Common myeloid progenitor, CD34-positive (primary cell): ENCODE measurements at places on chromosomes 5 and 9.

DNA sequence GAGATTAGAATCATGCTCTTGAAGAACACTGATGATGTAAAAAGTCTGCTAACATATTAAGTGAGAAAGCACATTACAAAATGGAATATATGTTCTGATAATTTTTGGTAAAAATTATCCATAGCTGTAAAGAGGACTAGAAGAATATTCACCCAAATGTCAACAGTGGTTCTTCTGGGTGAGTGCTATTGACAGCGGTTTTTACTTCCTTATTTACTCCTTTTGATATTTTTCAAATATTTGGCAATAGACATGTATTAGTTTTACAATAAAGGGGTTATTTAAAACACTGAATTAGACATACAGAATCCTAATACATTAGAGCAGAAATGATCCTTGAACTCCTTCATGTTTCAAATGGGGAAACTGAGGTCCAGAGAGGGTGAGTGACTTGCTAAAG lies 26.9 kb upstream of the MEGF9 start:
- DNase-seq, result no peak

GRCh38 chr5:173165177-173166016 lies 21.1 kb downstream of the BNIP1 start:
- DNase-seq, result no peak

GRCh38 chr5:125978015-125978414 lies 445.2 kb upstream of the GRAMD2B start:
- no peak for DNase-seq

DNA sequence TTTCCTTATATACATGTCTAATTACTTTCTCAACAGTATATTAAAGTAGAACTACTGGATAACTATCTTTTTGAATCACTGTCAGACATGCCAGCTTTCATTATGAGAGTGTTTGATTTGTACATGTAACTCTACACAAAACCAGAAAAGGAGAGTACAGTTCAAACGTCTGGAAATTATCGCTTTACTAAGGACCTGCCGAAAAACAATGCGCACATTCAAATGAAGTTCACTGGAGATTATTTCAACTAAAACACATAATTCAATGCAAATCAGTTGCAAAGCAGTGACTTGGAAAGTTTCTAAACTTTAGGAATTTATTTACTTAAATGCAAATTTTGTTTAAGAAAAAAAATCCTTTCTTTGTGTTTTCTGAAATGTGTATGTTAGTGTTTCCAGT lies 942.5 kb downstream of the EFNA5 start:
- DNase-seq, result no peak

DNA sequence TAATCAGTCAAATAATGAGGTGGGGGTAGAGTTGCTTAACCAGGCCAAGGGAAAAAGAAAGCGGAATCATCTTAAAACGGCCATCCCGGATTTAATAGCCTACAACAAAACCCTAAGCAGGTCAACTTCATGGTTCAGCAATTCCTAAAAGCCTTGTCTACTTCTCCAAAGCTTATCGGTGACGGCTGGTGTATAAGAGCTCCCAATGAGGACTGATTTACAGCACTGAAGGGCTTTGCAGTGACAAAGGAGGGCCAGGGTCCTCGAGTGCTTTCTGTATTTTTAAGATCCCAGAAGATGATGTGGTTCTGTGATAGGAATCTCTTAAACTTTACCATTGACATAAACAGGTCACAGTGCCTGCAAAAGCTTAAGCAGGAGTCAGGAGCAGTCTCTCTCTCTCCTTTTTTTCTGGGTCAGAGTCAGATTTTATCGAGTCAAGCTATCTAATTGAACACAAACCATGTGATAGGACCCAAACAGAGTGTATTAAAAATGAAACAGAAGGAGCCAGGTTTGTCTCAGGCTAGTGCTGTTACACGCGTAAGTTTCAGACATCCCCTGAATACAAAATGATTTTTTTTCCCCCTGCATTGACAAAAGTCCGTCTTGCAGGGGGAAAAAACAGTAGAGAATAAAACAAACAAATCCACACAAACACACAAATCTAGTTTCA lies 663.6 kb upstream of the ZNF608 start:
- DNase-seq, result no peak
